H7 (cell line): ENCODE measurements at places on chromosomes 12 and 14.

DNA sequence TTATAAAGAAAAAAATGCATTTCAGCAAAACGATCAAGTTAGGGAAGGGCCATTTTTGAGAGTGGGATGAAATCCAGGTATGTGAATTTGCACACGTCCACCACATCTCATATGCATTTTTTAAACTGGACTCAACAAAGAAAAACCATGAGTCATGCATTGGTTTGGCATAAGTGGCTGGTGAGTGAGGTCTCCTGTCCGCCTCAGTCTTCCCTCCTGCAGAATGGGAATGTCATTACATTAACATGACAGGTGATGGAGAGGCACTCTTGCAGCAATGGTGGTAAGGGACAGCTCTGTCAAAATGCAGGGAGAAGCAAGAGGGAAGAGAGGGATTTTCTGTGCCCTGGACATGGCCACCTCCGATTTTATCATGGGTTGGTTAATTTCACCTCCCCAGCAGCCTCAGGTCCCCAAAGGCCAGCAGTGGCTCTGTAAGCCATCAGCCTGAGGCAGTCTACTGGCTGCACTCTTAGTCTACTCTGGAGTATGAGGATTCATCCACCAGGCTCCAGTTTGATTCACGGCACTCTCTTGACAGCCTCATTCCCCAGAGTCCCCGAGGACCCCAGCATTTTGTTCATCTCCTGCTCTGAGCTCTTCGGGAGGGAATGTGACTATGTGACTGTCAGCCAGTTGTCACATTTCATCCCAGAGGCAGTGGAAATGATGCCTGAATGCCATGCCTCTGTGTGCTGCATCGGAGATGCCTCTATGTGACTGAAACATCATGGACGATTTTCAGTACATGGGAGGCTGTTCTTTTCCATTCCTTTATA, 17.1 kb upstream of the PWP1 start:
- DNase-seq, result no peak

- no peak for DNase-seq
Measured at GRCh38 chr12:4710113-4710512, 10.1 kb upstream of the GALNT8 start.

DNA sequence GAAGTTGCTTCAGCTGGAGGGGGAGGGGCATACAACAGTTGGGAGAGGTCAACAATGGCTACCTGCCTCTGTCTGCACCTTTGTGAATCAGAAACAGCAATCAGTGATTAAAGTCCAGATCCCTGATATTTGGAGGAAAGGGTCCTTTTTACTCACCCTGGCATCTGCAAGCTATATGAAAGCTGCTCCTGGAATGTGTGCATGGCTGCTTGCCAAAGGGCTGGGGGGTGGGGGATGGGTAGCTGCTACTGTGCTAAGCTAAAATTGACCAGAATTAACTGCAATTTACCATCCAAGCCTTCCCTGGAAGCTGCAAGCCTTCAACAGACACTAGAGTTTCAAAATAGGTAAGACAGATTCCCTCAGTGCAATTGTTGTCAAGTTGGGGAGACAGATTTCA, 13.5 kb upstream of the GTF2A1 start:
- DNase-seq, result no peak

DNA sequence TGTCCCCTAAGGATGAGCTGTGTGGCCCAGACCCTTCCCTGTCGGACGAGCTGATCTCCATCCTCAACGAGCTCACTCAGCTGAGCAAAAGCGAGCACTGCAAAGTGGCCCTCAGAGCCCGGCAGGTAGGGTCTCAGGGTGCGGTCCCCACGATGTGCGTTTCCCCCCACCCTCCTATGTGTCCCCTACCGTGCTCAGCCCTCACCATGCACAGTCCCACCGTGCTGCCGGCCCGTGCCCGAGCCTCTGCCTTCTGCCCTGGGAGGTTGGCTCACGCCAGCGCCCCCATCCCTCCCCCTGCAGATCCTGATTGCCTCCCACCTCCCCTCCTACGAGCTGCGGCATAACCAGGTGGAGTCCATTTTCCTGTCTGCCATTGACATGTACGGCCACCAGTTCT, 86.6 kb downstream of the FOXN4 start:
- no peak for DNase-seq

GRCh38 chr14:56026506-56026905, 91.7 kb upstream of the PELI2 start:
- DNase-seq, result no peak

GRCh38 chr14:91350813-91351511, 66.7 kb downstream of the CCDC88C start:
- no peak for DNase-seq

- DNase-seq, result no peak
Measured at GRCh38 chr12:9066755-9067423, 48.8 kb downstream of the A2M start.

DNA sequence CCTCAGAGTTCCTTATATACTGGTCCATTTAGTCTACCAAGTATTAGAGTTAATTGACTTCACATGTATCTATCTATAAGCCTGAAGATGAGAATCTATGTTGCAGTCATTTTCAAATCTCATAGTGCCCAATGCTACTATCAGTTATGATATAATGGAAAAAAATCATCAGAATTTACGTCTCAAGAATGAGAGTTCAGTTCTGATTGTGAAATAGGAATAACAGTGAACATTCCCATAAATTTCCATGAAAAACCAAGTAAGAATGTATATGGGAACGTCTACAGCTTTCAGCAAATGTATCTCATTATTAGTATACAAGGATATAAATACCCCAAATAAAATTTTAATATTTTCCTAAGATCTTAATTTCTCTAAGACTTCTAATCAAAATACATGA, 77.2 kb downstream of the PPP1R12A start:
- no peak for DNase-seq

- DNase-seq, result no peak
Measured at GRCh38 chr14:38964630-38965029, 138.4 kb downstream of the SEC23A start.

DNA sequence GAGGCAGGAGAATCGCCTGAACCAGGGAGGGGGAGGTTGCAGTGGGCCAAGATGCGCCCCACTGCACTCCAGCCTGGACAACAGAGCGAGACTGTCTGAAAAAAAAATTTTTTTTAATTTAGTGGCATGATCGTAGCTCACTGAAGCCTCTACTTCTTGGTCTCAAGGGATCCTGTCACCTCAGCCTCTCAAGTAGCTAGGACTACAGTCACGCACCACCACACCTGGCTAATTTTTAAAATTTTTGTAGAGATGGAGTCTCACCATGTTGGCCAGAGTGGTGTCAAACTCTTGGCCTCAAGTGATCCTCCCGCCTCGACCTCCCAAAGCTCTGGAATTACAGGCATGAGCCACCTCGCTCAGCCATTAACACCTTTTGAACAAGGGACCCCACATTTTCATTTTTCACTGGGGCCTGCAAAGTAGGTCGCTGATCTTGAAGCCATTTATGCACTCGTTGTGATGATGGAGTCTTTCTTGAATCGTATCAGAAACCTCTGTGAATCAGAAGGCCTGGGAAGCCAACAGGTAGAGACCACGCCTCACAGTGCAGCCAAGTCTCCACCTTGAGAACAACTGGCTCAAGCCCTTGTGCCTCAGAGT, 5.9 kb downstream of the HCAR1 start:
- no peak for DNase-seq

DNA sequence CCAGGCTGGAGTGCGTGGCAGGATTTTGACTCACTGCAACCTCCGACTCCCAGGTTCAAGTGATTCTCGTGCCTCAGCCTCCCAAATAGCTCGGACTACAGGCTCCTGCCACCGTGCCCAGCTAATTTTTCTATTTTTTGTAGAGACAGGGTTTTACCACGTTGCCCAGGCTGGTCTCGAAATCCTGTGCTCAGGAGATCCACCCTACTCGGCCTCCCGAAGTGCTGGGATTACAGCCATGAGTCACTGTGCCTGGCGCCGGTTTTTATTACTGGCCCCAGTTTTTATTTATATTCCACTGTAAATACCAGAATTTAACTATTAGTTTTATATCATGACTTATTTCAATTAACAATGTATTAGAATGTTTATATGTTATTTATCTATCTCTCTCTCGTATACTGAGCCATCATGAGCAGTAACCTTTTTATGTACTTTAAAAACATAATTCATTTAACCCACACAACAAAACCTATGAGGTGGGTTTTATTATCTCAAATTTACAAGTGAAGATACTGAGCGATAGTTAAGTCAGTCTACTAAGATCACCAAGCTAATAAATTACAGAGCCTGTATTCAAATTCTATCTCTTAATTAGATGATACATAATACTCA, 47.8 kb downstream of the HECTD1 start:
- no peak for DNase-seq

GRCh38 chr12:104049278-104049902, 597 bp downstream of the GLT8D2 start:
- no peak for DNase-seq

DNA sequence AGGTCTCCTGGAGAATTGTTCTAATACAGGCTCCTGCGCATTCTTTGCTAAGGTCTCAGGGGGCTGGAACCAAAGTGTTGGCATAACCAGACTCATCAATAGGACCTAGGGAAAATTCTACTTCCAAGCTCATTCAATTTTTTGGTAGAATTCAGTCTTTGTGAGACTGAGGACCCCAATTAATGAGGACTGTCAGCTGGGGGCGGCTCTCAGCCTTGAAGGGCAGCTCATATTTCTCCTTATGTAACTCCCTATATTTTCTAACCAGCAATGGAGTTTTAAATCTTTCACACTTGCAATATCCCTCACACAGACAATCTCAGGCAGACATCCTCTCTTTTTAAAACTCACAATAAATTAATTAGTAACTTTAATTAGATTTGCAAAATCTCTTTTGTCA, 476.4 kb upstream of the LRFN5 start:
- DNase-seq, result no peak

DNA sequence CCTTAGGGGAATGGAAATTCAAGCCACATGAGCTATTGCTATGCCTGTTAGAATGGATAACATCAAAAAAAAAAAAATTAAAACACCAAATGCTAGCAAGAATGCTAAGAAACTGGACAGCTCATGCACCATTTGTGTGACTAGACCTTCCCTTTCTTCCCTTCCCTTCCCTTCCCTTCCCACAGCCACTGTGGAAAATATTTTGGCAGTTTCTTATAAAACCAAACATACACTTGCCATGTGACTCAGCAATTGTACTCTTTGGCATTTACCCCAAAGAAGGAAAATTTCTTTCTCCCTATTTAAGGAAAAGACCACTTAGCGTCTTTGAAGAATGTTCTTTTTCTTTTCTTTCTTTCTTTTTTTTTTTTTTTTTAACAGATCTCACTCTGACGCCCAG, 49.1 kb upstream of the FKBP4 start:
- no peak for DNase-seq

DNA sequence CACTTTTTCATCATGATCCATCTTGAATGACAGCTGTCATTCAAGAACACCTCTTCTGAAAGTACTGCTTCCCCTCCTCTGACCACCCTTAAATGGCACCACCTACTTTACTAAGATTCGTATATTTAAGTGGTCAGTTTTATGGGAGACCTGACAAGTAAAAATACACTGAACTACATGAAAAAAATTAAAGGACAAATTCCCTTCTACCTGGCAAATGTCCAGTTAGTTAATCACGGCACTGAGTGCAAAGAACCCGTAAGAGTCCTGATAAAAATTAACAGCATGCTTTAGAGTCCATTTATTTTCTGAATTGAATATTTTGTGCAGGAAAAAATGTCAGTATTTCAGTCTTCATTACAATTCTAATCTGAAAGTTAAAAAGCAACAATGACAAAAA, 48.7 kb downstream of the SETD3 start:
- DNase-seq, result no peak

DNA sequence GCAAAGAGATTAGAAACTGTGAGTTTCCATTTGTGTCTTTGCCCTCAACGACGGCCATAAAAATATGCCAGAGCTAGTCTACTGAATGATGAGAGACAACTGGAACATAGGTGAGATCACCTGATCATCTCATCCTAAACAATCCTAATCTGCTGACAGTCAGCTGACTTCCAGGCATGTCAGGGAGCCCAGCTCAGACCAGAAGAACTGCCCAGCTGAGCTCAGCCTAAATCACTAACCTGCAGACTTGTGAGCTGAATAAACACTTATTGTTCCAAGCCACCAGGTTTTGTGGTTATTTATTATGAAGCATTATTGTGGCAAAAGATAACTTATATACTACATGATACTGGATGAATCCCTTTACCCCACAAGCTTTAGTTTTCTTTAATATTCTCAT, 118.9 kb upstream of the PLEKHG7 start:
- no peak for DNase-seq

DNA sequence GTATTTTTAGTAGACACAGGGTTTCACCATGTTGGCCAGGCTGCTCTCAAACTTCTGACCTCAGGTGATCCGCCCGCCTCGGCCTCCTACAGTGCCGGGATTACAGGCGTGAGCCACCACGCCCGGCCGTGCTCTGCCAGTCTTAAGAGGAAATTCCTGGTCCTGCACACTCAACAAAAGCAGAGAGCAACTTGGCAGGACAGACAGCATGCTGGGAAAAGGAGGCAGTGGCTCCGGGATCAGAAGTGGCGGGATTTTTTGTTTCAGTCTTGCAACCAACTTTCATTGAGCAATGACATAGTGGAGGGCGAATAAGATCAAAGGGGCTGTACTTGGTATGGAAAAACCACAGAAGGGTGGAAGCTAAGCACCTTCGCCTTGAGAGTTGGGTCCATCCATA, 2.1 kb downstream of the CKAP4 start:
- DNase-seq, result peak; percentile 29

DNA sequence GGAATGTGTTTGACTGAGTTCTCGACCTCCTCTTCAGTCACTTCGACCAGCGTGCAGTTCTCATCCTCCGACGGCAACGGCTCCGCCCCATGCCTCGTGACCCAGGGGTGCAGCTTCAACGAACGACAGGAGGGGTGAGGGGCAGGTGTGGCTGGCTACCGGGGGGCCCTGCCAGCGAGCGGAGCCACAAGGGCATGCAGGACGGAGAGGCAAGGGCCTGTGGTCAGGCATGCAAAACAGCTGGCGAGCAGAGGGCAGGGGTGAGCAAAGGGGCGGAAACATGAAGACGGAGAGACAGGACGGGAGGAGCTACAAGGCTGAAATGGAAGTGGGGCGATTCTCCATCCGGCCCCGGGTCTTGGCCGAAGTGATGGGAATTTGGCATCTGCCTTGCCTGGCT, 38.7 kb downstream of the P2RX4 start:
- no peak for DNase-seq

DNA sequence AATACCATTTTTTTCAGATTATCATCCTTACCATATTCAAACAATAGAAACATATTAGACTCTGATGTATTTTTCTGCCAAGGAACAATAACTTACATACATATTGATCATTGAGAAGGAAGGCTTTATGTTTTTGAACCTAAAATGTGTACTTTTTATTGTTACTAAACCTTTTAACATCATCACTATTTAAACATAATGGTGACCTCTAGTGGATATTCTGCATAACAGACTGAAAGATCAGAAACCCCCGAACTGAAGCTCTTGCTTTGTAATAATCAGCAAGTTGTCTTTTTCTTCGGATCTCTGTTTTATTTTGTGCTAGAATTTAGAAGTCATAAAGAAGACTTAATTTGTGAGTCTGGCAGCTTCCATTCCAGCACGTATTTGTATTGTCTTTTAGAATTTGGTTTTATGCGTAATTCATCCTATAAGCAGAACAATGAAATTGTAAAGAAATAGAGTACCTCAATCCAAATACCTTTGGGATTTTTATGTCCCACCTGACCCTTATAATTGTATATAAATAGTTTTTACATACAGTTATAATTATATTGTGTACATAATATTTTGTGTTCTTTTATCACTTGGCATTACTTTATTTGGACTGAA, 125.9 kb upstream of the ATF1 start:
- peak; percentile 33 for DNase-seq
